Vagina (tissue), 2 donors: ENCODE measurements at places on chromosomes 11 and 22.

- DNase-seq = no peak
These were observed 1.7 kb upstream of the ME3 start for GRCh38 chr11:86673872-86674750.

DNA sequence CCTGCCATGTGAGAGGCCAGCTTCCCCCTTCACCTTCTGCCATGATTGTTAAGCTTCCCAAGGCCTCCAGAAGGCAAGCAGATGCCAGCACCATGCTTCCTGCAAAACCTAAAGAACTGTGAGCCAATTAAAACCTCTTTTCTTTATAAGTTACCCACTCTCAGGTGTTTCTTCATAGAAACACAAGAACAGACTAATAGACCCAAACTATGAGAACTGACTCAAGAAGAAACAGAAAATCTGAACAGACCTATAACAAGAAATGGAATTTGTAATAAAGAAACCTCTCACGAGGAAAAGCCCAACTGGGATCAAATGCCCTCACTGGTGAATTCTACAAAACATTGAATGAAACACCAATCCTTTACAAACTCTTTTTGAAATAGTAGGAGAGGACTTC, 12.0 kb downstream of the NPAT start:
- no peak for DNase-seq

DNA sequence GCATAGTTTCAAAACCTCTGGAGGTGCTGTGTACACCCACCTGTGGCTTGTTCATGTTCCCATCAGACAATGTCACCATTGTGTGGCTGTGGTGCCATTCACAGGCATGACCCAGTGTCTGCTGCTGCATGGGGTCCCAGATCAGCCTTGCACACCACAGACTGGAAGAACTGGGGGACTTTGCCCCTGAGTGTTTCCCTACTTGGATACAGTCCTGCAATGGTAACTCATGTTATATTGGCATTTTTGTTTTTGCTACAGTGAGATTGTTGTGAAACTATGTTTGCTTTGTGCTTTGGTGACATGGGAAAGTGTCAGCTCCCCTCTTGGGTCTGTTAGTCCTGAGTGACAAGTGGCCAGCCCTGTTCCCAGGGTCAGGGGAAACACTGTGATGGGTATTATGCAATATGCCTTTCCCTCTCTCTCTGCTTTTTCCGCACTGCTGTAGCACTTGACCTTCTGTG, 108.8 kb downstream of the NAV2 start:
- no peak for DNase-seq

DNA sequence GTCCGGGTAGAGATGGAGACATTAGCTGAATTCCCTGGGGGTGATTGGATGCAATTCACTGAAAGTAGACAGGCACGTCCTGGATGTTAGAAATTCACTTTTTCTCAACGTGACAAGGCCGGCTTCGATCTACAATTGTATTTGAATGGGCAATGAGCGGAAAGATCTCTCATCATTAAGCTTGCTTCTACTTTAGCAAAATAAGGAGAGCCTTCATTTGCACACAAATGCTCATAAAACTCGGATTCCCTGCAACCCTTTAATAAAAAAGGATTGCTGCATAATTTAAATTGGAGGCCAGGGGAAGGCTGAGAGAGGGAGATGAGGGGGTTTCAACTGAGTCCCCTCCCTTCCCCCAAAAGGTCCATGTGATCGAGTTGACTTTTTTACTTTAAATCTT, 10.6 kb upstream of the PAX6 start:
- DNase-seq = no peak

DNA sequence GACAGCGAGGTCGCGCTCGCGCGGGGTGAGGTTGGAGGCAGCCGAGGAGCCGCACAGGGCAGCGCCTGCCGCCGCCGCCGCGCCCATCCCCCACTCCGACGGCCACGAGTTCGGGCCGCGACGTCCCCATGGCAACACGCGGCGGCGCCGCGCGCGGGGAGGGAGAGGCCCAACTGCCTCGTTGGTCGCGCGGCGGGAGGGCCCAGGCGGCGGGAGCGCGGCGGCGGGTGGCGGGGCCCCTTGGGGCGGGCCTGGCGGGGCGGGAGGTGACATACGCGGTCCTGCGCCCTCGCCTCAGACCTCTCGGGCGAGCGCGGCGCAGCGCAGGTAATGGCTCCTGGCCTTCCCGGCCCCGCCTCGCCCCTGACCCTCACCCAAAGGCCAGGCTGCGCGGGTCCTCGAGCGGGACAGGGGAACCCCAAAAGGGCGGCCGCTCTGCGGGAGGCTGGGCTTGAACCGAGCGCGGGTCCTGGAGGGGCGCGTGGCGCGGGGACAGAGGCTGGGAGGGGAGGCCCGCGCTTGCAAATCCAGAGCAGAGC, at the start of gene DEUP1:
Gene DEUP1, plus strand, starts transcription at position 297 of the 539 bp plus-strand sequence. CDS start 1,518 bp downstream, outside the sequence.
- DNase-seq = no peak

DNA sequence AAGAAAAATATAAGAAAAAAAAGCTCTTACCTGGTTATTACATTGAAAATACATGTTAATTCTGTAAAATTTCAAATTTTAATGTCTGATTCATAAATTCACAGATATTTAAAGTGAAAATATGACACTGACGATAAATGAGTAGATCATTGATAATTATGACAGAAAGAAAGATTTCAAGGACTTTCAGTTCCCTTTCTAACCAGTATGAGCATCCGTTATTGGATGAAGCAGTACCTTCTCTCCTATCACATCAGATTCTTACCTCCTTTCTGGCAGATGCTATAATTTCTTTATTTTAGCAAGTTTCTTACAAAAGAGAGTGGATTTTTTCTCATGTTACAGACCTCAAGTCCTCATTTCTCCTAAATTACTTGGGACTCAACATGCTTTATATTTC, 847.3 kb downstream of the JRKL start:
- no peak for DNase-seq

GRCh38 chr22:24046024-24046423, 34.9 kb downstream of the CABIN1 start:
- DNase-seq = no peak

GRCh38 chr11:73227571-73228211, 9.6 kb downstream of the P2RY2 start:
- no peak for DNase-seq

- DNase-seq = no peak
These were observed 151.3 kb upstream of the SEZ6L start for GRCh38 chr22:26017932-26018331.

- no peak for DNase-seq
These were observed 83.1 kb downstream of the SHANK2 start for GRCh38 chr11:71169313-71169712.

- no peak for DNase-seq
These were observed 186.4 kb upstream of the PITPNB start for GRCh38 chr22:28105413-28105812.

DNA sequence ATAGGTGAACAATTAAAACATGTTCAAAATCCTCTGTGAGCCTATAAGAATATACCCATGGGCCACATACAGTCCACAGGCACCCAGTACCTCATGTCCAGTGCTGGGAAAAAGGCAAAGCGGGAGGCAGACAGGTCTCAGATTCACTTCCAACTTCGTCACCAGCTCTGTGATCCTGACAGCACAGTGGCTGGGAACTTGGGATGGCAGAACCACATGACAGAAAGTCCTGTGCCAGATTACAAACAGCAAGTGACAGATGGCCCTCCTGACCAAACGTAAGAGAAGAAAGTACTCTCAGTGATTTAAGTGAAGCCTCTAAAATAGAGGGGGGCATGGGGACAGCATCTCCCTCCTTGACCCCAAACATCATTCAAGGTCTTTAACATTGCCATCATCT, 5.8 kb downstream of the SLC1A2 start:
- DNase-seq = no peak

DNA sequence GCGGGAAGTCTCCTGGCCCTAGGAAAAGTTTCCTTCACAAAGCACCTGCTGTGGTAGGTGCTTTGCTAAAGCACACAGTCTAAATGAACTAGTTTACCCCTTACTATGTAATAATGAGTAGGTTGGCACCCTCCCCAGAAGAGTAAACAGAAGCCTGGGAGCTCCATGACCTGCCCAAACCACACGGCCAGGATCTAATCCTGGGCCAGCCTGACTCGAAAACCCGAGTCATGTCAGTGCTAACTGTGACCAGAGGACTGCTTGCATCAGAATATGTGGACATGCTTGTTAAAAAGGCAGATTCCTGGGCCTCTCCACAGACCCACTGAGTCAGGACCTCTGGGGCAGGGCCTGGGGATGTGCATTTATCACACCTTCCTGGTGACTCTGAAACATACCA, 67.7 kb downstream of the PANX1 start:
- no peak for DNase-seq

DNA sequence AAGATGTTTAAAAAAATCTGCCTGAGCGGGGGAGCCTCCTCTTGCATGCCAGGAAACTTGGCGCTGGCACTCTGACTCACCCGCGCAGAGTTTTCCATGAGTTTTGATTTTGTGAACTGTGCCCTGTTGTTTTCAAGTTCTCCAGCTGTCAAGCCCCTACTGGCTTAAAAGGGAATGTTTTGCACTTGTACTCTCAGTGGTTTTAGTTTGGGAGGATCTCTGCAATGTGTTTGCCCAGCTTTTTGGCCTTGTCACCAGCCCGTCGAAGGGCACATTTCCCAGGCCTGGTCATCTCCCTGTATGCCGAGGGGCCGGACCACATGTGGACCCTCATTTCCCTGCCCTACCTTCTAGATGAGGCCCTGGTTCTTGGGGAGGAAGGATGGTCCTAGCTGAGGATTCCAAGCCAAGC, 12.2 kb downstream of the MRGPRF start:
- DNase-seq = no peak

DNA sequence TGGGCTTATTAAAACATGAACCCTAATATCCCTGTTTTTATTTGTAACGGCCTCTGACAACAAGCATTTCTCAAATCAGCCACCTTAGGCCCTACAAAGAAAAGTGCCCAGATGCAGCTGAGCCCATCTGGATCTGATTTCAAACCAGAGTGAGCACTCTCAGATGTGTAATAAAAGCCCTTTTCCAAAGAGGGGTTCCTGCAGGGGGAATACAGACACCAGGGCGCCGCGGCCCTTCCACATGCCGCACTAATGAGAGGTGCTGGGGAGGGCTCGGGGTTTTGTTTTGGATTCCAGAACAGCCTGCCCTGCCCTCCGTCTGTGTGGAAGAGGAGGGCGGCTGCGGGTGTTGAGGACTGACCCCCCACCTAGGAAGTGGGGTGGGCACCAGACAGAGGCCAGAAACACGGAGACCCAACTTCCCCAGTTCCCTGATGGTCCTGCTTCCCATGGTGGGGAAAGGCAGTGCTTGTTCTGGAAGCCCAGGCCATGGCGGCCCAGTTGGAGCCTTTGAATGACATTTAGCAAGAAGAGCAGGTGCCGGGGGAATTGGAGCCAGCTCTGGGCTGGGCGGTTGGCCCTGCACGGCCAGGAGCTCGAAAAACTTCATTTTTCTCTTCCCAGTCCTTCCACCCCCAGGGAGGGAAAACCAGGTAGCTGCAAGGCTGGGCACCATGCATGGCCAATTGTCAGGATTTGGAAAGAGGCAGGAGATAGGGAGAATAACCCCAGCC, 63.7 kb downstream of the MACROD1 start:
- DNase-seq = no peak
